NCI-H2081 treated with DMSO at 0.1 percent for 48 hours (cell line): ENCODE measurements at places on chromosomes 6 and 20.

DNA sequence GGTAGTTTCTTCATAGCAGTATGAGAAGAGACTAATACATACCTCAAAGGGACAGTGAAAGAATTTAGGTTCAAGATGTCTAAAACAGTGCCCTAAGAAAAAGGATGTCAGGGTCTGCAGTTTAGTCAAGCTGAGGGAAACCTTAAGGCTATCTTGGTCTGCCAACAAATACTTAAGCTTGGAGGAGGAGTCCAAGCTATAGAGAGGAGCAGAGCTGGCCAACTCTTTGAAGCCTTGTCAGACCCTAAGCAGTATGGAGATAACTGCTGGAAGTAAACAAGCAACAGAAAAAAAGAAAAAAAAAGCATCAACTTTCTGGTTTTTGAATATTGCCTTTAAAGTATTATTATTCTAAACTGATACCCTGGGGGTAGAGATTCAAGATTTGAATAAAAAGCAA, 1518.1 kb downstream of the GRIK2 start:
- no peak for DNase-seq

DNA sequence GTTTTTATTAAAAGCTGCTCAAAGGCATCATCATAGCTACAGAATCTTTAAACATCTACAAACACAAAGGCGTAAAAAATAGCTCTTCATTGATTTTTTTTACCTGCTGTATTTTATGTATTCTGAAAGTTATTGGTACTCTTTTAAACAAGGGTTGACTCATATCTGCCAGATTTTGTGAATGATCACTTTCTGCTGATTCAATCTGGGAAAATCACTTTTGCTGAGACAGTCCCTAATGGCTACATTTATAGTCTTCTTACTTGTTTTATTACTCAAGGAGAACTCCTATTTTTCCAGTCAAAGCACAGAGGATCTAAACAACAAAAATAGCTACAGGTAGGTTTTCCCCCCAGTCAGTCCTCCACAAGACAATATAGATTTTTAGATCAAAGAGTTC, 739.0 kb downstream of the CBLN4 start:
- no peak for DNase-seq

- DNase-seq = no peak
These were observed 3.3 kb upstream of the HMGN4 start for GRCh38 chr6:26534681-26535465.

- no peak for DNase-seq
These were observed 217.0 kb downstream of the DLL1 start for GRCh38 chr6:170073846-170074245.

DNA sequence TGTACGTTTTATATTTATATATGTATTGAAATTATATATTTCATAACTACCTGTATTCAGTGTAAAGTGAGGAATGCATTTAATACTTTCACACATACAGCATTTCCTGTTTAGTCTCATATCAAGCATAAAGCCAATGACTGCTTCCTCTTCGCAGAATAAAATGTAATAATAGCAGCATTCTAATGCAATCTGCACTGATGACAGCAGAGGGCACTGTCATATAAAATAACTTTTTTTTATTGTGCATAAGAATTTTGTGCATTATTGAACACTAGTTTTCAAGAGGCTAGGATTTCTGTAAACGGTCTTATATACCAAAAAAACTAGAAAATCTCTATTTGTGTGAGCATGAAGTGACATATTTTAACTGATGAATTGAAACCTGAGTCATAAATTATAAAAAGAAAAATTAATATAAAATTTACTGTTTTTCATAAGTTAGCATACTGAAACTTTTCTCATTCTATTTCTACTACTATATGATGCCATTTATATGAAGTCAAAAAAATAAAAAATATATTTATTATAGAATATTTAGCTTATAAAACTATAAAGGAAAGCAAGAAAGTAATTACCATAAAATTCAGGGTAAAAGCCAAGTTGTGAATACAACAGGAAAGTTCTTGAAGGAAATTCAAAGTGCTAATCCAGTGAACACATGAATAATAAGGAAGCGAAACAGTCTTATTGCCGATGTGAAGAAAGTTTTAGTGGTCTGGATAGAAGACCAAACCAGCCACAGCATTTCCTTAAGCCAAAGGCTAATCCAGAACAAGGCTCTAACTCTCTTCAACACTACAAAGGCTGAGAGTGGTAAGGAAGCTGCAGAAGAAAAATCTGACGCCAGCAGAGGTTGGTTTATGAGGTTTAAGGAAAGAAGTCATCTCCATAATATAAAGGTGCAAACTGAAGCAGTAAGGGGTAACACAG, 36.3 kb downstream of the RNF146 start:
- DNase-seq = no peak

GRCh38 chr6:155117256-155117655, 122.1 kb downstream of the TIAM2 start:
- no peak for DNase-seq

DNA sequence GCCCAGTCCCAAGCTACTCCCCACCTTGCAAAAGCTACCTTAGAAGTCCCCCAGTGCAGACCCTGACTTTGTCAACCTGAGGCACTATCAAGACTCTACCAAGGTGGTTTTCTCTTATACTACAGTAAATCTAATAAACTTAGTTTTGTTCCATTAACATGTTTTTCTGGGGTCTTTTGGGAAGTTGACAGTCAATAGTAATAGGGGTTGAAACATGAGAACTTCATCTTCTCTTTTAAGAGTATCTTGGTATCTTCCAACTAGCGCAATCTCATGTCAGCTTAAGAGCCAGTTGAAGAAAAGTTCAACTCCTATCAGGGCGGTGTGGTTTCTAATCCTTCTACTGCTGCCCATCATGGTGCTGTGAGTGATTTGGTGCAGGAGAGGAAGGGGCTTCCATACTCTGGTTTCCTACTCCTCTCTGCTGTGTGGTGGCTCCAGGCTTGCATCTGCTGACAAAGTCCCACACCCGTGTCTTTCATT, 164.2 kb downstream of the FOXA2 start:
- no peak for DNase-seq

- DNase-seq = no peak
These were observed 137.0 kb downstream of the SOX4 start for GRCh38 chr6:21730533-21730932.

GRCh38 chr6:128659878-128660622, 139.7 kb upstream of the PTPRK start:
- DNase-seq = no peak

DNA sequence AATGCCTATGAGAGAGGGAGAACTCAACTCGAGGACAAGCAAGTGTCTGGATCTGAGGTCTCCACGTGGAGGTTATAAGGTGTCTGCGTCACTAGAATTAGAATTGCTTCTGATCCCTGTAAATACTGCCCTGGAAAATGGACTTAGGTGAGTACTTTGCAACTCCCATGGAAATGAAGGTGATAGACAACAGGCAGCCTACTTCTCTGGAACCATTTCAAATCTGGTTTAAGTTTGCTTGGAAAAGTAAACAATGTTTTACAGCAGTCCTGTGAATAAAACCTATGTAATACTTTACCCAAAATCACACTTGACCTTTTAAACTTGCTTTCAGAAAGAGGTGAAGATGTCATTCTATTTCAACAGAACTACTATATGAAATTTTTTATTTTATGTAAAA, 70.1 kb upstream of the TENT5A start:
- no peak for DNase-seq

- DNase-seq = no peak
These were observed 610 bp downstream of the PSORS1C1 start for GRCh38 chr6:31114970-31115849.

GRCh38 chr6:111562246-111562645, 43.4 kb downstream of the TRAF3IP2 start:
- no peak for DNase-seq

DNA sequence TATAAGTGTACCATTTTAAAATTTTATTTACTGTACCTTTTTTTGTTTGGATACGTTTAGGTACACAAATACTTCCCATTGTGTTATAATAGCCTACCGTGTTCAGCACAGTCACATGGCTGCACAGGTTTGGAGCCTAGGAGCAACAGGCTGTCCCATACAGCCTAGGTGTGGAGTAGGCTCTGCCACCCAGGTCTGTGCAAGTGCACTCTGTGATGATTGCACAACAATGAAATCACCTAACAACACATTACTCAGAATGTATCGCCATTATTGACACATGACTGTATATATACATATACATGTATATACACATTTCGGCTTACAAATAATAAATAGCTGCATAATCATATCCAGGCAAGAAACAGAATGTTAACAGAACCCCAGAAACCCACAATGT, 15.4 kb downstream of the SERAC1 start:
- DNase-seq = no peak

- no peak for DNase-seq
These were observed 1513.7 kb downstream of the GRIK2 start for GRCh38 chr6:102907181-102907580.

DNA sequence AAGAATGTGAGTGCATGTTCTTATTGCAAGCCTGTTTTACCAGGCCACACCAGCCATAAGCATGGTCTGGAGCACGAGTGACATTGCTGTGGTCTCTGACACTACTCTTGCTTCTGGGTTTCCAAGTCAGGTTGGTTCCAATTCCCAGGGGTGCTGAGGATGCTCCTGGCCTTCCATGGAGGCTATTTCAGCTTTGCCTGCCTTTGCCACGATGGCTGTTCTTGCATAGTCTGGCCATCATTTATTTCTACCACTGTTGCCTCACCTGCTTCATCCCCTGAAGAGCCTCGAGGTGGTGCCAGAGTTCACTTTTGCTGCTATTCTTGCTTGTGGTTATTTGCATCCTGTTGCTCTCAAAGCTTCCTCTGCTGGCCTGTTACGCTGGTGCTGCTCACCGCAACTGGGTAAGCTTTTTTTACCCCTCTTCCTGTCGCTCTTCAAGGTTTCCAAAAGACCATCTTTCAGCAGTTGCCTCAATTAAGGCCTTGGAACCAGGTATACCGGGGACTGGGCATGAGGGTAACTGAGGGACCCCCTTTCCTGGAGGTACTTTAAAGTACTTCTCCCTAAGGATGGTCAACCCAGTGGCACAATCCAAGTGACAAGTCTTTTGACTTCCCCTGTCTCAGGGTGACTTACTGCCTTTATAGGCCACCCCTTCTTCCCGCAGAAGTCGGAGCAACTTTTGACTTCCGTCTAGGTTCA, 64.5 kb downstream of the AKAP7 start:
- DNase-seq = no peak

DNA sequence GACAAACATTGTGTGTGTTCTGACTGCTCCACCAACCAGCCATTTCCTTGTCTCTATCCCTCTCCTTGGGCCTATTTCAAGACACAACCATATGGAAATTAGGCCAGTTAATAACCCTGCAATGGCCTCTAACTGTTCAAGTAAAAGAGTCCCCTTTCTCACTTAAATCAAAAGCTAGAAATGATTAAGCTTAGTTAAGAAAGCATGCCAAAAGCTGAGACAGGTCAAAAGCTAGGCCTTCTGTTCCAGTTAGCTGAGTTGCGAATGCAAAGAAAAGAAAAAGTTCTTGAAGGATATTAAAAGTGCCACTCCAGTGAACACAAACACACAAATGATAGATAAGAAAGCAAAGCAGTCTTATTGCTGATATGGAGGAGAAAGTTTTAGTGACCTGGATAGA, 22.5 kb downstream of the SERINC1 start:
- no peak for DNase-seq

GRCh38 chr20:1370548-1371110, 22.2 kb downstream of the FKBP1A start:
- no peak for DNase-seq

- DNase-seq = no peak
These were observed 87.9 kb upstream of the BEND6 start for GRCh38 chr6:56866917-56867522.

DNA sequence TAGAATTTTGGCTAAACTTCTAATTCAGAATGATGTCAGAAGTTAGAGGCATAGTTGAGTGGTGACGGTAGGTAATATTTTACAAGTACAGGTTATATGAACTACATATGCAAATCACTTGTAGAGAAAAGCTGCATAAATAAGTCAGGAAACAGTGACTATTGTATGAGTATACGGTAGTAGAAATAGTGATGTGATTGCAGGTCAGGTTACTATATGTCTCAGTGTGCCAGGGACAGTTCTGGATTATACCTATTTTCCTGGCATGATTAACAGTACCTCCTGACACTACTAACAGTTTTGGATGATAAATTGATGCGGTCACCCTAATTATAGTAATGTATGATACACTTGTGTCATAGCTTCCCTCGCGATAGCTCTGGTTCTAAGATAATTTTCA, 9.2 kb downstream of the DNAH8 start:
- no peak for DNase-seq

GRCh38 chr6:85726206-85726605, 83.5 kb upstream of the SYNCRIP start:
- no peak for DNase-seq

DNA sequence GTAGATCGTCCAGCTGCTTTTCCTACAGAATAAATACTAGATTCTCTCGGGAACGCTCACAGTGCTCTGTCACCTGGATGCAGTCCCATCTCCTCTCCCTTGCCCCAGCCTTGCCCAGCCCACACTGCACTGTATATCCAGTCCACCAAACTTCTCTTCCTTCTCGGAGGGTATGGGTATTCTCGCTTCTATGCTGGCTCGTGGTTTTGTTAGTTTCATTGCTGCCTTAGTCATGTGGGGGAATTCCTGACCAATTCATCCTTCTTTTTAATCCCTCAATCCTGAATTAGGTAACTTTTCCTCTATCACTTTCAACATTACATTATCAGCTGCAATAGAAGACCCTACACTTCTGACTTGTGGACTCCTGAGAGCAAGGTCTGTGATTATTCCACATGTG, 252.4 kb downstream of the GMDS start:
- no peak for DNase-seq

DNA sequence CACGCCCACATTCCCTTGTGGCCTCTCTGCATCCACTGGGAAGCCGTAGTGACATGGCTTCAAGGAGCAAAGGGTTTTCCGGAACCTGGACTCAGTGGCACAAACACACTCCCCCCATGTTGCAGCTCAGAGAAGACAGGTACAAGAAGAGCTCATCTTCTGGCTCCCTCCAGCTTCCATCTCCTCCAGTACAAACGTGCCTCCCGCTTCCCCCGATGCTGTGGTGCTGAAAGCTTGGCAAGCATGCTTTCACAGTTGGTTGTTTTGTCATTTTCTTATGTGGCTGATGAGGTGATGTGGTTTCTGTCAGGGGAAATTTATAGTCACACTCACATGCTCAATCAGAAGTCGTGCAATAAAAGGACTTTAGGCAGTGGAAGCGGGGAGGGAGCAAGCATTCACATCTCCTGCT, 258.5 kb downstream of the KIF16B start:
- DNase-seq = no peak

GRCh38 chr20:15582146-15582760, 991.0 kb downstream of the KIF16B start:
- DNase-seq = no peak

- no peak for DNase-seq
These were observed 74.2 kb downstream of the CD164 start for GRCh38 chr6:109308018-109308492.
